ENCODE measurements at places on chromosomes 12 and 14.

DNA sequence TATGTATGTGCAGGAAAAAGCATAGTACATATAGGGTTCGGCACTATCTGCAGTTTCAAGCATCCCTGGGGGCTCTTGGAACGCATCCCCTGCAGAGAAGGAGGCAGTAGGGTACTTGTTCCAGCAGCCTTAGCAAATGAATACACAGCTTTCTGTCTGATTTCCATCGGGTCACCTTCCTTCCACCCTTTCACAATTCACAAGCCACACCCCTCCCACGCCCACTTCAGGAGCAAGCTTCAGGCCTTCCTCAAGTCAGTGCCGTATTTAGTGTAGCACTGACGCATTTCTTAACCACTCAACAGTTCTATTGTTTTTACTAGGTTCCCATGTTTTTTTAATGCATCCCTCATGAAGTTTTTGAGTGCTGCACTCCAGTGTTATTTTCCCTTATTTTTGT is 64.2 kb downstream of the CLMN start:
- no peak for DNase-seq

- no peak for DNase-seq
These were observed 182.4 kb upstream of the TBX3 start for GRCh38 chr12:114866331-114866730.

GRCh38 chr14:88013750-88014349 is 8.9 kb downstream of the GPR65 start:
- peak; percentile 23 for DNase-seq

GRCh38 chr14:78566859-78567172 is 396.6 kb downstream of the NRXN3 start:
- no peak for DNase-seq

DNA sequence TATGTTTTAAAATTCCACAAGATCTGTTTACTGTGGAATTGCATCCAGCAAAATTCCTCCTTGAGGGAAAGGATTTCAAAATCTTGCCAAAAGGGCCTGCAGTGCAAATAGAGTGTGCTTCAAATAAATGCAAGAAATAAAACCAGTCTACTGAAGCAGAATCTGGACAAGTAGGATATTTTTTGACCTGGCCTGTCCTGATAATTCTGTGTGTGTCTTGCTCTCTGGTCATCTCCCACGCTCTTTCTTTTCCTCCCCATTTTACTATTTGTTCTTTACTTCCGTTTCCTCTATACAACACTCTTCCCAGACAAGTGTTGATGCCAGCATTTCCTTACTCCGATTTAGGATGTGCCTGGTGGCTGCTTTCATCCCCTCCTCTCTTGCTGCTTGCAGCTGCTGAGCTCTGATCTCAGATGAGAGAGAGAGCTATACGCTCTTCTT is 115.9 kb downstream of the GPR135 start:
- no peak for DNase-seq

- DNase-seq = no peak
These were observed 305.3 kb downstream of the LRIG3 start for GRCh38 chr12:58615047-58615446.

GRCh38 chr12:57479376-57480115 is at the start of gene ARHGAP9:
ARHGAP9 (minus strand) TSS chr12:57479866; CDS start chr12:57479406, 460 bp downstream.
- DNase-seq = peak; percentile 47

DNA sequence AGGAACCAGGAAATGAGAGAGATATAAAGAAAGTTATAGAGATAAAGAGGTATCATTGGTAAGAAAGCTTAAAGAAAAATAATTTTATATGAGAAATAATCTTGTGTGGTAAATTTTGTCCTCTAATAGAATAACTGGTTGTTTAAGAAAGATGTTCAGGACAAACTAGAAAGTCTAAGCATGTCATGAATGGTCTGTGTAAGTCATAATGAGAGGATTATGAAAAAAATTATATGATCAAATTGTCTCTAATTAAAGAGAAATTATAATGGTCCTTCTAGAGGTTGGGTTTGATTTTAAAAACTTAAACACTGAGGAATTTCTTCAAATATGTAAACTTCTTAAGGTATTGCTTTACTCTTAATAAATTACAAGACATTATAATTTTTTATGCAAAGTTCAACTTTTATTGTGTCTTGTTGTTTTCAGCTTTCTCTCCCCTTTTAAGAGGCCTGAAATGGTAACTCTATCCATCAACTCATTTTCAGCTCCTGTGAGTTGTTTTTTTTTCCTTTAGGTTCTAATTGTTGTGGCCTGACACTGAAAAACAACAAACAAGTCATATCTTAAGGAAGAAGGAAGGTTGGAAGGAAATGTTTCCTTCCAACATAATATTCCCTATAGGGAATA is 88.2 kb upstream of the CNOT2 start:
- no peak for DNase-seq

DNA sequence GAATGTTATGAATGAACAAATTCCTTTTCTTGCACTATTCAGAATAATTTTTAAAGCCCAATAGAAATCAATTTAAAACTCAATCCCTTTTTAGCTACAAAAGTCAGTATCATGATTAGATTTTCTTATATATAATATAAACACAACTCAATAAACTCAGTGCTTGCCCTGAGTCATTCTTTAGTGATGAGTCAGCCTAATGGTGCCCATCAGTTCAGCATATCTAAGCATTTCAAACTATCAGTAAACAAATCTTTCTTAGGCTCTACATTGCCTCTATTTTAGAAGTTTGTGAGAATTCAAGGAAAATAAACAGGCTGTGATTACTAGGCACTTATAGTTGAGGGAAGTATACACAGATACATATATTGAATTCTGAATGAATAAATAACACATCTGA is 179.6 kb downstream of the NELL2 start:
- DNase-seq = no peak

- DNase-seq = no peak
These were observed 96.8 kb downstream of the ERGIC2 start for GRCh38 chr12:29283969-29284700.

GRCh38 chr12:6471989-6472360 is 1.5 kb upstream of the VAMP1 start:
- DNase-seq = no peak

- no peak for DNase-seq
These were observed 450.6 kb downstream of the DPF3 start for GRCh38 chr14:72443256-72443655.

DNA sequence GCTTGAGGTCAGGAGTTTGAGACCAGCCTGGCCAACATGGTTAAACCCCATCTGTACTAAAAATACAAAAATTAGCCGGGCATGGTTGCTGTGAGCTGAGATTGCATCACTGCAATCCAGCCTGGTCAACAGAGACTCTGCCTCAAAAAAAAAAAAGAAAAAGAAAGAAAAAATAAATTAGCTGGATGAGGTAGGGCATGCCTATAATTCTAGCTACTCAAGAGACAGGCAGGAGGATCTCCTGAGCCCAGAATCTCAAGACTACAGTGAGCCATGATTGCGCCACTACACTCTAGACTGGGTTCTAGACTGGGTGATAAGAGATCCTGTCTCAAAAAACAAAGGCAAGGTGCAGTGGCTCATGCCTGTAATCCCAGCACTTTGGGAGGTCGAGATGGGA is 16.9 kb downstream of the PPP4R3A start:
- DNase-seq = no peak

GRCh38 chr14:68849416-68849815 is 56.5 kb upstream of the ZFP36L1 start:
- no peak for DNase-seq

GRCh38 chr12:10624605-10625004 is 11.2 kb upstream of the MAGOHB start:
- DNase-seq = no peak

DNA sequence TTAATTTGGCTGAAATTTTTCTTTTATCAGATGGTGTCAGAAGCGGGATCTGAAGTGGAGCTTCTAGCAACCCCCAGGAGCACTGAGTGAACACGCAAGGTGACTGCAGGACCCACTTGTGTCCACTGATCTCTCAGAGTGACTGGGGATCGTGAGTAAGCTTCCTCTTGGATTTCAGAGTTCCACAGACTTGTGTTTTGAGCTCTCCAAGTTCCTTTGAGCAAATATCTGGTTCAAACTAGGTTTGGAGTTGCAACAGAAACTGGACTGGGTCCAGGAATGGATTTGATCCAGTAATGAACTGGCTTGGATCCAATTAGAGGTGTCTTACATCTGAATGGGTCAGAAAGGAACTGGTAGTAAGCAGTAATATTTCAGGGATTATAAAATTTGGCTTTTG is 24.7 kb upstream of the B4GALNT1 start:
- DNase-seq = no peak

DNA sequence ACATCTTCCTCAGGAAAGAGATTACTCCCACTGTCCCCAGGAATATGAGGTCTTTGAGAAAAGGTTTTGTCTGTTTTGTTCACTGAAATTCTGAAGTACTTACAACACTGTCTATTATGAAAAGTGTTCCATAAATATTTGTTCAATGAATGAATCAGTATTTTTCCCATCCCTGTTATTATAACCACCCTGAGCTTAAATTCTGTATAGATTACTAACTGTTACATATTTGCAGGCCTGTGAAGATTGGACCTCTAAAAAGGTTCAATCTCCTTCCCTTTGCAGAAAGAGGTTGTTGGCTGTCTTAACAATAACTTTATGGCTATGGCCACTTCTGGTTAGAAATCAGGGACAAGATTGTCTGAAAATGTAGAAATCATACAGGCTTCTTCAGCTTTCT is 174.5 kb upstream of the NPAS3 start:
- DNase-seq = no peak

DNA sequence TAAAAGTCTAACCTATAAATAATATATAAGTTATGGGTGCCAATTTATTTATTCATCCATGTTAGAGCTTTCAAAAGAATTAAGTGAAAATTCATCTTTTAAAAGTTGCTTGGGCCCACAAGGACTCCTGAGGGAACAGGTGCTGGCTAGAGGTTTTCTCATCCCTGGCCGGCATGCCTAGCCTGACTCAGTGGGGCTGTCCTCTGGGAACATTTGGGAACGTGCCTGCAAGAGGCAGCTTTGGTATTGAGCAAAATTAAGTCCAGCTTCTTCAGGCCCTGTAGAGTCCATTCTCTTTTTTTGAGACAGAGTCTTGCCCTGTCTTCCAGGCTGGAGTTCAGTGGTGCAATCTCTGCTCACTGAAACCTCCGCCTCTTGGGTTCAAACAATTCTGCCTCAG is 44.7 kb downstream of the SPTB start:
- DNase-seq = no peak

DNA sequence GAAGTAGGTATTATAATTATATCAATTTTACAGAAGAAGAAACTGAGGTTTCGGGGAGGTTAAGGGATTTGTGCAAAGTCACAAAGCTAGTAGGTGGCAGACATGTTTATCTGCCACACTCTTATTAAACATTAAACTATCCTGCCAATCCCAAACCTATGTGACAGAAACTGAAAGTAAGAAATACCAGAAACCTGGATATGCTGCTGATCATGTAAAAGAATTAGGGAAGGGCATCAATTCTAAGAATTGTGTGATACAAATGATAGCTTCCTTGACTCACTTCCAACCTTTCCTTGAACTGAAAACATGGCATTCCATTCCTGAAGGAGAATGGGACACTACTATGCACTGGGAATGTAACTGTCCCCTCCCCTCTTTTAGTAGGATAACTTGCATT is 16.9 kb downstream of the TAOK3 start:
- DNase-seq = no peak

DNA sequence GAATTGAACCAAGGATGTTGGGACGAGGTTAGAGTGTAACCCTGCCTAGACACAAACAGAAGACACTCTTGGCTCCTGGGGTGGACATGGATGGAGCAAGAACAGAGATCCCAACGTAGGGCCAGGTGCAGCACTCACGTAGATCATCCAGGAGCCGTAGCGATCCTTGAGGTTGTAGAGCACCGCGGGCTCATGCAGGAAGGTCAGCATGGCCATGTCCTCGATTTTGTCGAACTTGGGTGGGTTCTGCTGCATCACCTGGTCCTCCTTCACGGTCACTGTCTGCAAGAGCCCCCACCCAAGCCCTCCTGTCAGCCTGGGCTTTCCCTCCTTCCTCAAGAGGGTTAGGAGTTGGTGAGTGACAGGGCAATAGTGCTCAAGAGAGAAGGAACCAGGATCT is 2.5 kb downstream of the MYH7 start:
- no peak for DNase-seq

DNA sequence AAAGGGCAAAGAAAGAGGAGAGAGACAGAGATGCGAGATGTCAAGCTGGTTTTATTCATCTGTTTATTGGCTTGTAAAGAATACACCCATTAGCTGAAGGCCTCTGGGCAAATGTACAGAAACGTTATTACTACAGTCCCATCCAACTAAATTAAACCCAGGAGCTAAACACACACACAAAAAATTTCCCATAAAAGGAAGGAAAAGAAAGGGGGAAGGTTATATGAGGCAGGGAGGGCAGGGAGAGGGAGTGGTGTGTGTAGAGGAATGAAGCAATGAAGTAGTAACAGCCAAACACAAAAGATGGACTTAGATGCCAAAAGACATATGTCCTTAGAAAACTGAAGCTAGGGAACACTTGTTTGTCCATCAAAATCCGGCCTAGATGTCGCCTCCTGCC is 3.1 kb upstream of the MFAP5 start:
- no peak for DNase-seq

DNA sequence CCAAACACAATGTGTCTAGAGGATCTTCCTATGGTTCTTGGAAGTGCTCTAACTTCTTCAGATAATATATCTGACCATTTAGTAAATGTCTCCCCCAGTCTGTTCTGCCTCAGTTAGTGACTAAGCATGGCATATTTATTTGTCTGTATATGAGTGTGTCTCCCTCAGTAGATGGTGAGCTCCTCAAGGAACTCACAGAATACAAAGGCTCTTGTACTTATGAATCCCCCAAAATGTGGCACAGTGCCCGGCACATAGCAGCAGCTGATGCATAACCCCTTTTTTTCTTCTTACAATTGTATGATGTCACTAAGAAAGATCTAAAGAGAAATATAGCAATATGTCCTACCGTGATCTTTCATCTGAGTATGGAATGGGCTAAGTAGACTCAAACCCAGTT is 264.7 kb upstream of the PRICKLE1 start:
- DNase-seq = no peak

DNA sequence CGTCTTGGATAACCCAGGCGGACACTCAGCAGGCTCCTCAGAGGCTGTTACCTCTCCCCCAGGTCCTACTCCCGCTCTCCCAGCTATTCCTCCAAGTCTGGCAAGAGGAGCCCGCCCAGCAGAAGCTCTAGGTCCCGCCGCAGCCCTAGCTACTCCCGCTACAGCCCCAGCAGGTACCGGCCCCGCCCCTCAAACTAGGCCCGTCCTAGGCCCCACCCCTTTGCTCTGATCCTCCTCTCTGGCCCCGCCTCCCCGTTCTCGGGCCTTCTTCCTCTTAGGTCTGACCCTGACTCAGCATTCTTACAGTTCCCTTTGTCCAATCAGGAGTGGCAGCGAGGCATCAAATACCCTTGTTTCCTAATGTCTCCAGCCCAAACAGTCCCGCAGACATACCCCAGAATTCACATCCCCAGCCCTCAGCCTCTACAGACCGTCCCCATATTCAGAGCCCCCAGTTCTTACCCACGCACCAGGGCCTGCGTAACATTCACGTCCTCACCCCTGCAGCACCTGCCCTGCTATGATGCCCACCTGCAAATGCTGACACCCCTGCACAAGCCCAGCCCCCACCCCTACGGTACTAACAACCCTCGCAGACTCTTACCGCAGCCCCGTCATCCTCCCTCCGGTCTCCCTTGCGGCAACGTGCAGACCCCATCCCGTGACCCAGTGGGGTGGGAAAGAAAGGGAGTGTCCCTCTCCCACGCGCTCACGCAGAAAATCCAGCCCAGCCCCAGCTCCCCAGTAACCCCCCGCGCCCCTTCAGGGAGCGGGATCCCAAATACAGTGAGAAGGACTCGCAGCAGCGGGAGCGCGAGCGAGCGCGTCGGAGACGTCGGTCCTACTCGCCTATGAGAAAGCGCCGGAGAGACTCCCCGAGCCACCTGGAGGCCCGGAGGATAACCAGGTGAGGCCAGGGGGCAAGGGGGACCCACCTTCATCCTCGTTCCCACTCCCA is 25.0 kb upstream of the HSPB8 start:
- no peak for DNase-seq

Data from T-helper 17 cell (primary cell).